ENCODE measurements at places on chromosomes 6 and 20.
A peak's percentile ranks its signal among the peaks of the same experiment; 100 is the strongest.

DNA sequence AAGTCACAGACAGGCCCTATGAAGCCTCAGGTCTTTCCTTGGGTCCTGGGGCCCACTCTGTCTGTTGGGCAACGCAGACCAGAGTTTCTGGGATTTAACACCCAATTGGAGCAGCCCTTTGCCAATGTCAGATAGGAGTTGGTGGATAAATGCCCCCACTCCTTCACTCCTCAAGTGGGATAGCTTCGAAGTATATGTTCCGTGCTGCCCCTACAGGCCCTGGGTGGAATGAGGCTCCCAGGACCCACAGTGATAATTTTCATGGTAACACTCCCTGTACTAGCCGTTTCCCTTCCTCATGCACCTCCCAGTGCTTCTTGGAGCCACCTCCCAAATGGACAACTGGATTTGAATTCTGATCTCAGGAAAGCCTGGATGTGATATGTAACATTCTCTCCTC lies 145.4 kb downstream of the FOXA2 start:
- no peak for DNase-seq

GRCh38 chr6:82893889-82894652 lies 171.6 kb downstream of the UBE3D start:
- no peak for DNase-seq

- DNase-seq = no peak
These were observed 114.2 kb downstream of the QRSL1 start for GRCh38 chr6:106743612-106744011.

GRCh38 chr6:98416027-98416426 lies 418.3 kb upstream of the POU3F2 start:
- DNase-seq = no peak

DNA sequence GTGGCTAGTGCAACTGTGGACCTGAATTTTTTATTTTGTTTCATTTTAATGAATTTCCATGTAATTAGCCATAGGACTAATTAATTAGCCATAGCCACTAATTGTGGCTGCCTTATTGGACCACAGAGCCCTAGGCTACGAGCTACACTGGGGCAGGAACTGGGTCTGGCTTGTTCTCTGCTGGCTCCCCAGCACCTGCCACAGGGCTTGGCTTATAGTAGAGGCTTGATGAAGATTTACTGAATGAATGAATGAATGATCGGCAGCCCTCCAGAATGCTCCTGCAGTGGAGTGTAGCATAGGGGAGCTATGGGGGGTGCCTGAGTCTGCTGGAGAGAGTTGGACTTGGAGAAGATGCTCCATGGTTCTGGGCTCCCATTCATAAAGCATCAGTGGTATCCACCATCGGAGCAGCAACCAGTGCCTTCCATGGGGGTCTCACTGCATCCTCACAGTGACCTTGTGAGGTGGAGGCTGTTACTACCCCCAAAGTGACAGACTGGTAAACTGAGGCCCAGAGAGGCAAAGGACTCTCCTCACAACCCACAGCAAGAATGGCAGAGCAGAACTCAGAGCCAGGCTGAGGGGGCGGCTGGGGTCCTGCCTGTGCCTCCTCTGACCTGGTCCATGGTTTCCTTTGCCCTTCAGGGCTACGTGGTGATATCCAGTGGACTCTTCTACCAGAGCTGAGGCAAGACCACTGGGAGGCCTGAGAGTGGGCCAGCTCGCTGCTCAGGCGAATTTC lies 8.6 kb upstream of the BPIFB6 start:
- no peak for DNase-seq

DNA sequence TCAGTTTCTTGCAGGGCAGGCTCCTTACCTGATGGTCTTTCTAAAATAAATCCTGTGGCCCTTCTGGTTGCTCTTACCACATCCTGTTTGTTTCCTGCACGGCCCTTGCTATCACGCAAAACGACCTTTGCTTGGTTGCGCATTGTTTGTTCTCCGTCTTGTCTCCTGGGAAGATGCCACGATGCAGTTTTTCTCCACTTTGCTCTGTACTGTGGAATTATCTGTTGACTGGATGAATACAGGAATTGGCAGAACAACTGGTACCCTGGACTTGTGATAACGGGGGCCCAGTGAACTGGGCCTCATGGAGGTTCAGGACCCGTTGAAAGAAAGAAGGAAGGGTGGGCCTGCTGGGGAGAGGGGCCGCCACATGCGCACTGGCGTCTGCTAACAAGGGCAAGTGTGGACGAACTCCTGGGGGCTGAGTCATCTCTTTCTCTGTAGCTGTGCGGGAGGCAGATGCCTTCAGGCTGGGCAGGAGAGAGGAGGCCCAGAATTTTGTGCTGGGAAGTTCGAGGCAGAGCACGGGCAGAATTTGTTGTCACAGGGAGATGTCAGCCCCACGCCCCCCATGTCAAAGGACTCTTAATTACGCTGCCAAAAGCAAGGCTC lies 139.9 kb downstream of the BMP7 start:
- DNase-seq = no peak

- DNase-seq = peak; percentile 83
These were observed 61.5 kb downstream of the GPX5 start for GRCh38 chr6:28586962-28587745.

GRCh38 chr6:127590344-127590743 lies 13.4 kb downstream of the C6orf58 start:
- DNase-seq = no peak

- no peak for DNase-seq
These were observed at the start of gene CASS4 for GRCh38 chr20:56411759-56412472. Gene CASS4 (plus strand): TSS chr20:56412260. CDS start chr20:56412459, 199 bp downstream.

- DNase-seq = no peak
These were observed 118.4 kb upstream of the BTBD3 start for GRCh38 chr20:11799281-11799684.

DNA sequence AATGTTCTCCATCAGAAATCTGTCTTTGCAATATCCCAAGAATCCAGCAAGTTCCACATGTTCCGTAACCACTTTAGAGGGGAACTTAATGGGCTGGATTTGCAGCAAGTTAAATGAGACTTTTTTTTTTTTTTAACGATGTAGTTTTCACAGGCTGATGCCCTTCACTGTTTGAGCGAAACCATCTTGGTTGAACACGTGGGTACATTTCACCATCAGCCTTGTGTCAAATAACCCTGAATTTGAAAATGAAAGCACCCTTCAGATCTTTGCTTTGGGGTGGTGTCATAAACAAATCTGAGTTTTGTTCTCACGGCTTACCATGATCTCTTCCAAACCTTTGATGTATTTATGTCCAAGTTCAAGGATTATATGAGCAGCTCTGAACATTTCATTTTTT lies 73.7 kb upstream of the EXOC2 start:
- no peak for DNase-seq

DNA sequence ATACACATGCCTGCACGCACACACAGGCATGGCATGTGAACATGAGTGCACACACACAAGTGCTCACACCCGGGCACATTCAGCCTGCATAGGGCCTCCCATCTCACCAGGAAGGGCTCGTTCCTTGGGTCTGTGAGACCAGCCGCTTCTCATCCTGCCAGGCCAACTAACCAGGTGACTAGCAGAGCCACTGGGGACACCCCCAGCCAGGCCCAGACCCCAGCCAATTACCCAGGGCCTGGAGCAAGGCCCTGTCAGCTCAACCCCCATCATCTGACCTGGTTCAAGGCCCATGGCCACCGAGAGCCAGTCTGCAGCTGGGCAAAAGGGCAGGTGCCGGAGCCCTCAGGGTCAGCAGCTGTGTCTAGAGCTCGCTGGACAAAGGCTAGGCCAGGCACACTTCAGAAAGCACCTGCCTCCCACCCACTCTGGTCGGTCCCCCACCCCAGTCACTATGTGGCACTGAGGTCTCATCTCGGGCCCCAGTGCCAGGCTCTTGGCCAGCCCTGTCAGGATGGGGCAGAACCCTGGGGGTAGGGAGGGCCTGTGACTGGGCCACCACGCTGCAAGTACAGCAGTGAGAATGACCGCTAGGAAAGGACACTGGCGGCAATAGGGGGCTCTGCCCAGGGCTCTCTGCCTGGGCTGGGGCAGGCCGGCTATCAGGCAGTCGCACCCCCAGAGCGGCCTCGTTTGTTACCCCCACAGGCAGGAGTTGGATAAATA lies 26.8 kb upstream of the MRGBP start:
- peak; percentile 64 for DNase-seq

- no peak for DNase-seq
These were observed 22.6 kb downstream of the BPIFB1 start for GRCh38 chr20:33305589-33306057.

DNA sequence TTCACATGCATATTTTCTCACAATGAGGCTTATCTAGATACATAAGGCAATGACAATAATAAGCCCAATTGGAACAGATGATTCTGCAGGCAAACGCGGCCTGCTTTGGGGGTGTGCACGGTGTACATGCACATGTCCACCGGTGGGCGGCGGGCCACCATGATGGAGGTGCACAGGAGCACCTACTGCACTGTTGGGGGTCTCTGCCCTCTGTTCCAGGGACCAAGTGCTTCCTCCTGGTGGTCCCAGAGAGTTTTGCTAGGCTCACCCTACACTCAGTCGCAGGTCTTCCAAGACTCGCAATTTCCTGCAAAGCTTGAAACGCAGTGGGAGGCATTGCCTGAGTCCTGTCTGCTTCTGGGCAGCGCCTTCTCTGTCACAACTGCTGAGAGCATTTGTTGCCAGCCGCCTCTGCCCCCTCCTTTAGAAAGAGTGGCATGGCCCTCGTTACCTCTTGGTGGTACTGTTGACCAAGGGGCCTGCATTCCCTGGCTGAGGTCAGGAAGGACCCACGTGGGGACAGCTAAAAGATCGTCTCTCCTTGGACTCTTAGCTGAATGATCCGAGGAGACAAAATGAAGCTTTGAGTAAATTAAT lies 135.3 kb downstream of the ERMARD start:
- DNase-seq = peak; percentile 66

Data from spleen (tissue), 13 donors.